Sigmoid colon (tissue), 7 donors: ENCODE measurements at places on chromosomes 3 and 15. TPM values are rescaled to one million over a fixed set of nuclear protein-coding genes. Genes with fewer than 3 reads are reported as not detected.

The GSK3B gene
- 17.8 TPM for polyA plus RNA-seq

The CKMT1A gene
- 105 TPM for polyA plus RNA-seq

The ZPLD1 gene
- 0.09 TPM for polyA plus RNA-seq

- no peaks in the 10 kb centered on the region for H3K4me1 ChIP-seq
- no peak overlapping the region for H3K4me3 ChIP-seq
- peak overlapping the region; percentile 76 for H3K27ac ChIP-seq
- H3K36me3 ChIP-seq: no peaks in the 10 kb centered on the region
These were observed 1035.2 kb downstream of the MCTP2 start for GRCh38 chr15:95266451-95267061.

DNA sequence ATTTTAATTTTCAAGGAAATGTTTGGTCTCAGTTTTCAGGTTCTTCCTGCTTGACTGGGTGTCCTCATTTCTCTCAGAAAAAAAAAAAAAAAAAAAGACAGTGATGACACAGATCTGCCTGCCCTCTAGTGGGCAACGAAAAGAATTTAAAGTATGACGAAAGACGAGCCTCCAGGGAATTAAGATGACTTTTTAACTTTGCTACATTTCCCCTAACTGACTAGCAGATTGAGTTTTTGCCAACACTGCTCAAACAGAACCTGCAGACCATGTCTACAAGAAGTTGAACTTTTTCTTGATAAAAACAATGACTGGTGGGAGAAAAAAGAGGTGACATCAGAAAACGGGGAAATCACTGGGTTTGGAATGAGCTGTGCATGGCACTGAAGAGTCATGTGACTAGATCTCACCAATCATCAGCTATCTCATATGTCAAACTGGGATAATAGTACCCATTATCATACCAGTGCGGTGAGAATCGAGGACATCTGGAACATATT lies 40.8 kb downstream of the EOMES start:
- DNase-seq: no peak
- no peak overlapping the region for H3K27ac ChIP-seq
- peaks cover 14% of the 10 kb centered on the region for H3K4me1 ChIP-seq
- no peaks in the 10 kb centered on the region for H3K27me3 ChIP-seq
- no peaks in the 10 kb centered on the region for H3K36me3 ChIP-seq
